NCI-H2081 treated with DMSO at 0.1 percent for 48 hours (cell line): ENCODE measurements at places on chromosomes 5 and 9.

GRCh38 chr9:101465326-101465915, 29.8 kb upstream of the ALDOB start:
- no peak for DNase-seq

DNA sequence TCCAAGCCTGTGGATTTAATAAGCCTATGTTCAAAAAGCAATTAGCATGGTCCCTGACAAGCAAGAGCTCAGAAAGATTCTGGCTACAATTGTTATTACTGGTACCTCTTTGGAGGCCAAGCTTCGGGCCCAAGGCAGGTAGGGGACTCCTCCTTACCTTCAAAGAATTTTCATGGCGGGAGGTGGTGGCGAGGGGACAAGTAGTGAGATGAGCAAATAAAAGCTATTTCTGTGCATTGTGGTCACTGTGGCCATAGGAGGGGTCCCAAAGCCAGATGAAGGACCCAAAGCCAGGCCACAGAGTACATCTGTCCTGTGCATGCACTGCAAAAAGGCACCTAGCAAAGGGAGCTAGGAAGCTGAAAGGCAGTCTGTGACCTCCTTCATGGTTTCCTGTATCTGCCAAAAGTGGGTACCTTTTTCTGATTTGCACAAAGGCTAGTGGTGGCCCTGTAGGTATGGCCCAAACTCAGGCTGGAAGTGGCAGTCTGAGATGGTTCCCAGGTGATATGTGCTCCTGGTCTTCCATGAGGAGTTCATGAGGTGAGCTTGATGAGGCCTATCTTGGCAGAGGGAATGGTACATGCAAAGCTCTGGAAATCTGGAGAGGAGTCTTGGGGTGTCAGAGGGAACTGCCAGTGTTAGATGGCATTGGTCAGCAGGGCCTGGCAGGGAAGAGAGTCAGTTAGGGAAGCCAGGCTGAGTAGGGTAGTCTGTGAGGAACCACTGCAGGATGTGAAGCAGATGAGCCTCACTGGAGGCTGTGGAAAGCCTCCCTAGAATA, 3.3 kb upstream of the CXXC5 start:
- DNase-seq = no peak

- peak; percentile 47 for DNase-seq
Observed at GRCh38 chr5:144549580-144549979, 378.9 kb downstream of the KCTD16 start.

GRCh38 chr9:102445906-102446305, 549.2 kb upstream of the CYLC2 start:
- no peak for DNase-seq

DNA sequence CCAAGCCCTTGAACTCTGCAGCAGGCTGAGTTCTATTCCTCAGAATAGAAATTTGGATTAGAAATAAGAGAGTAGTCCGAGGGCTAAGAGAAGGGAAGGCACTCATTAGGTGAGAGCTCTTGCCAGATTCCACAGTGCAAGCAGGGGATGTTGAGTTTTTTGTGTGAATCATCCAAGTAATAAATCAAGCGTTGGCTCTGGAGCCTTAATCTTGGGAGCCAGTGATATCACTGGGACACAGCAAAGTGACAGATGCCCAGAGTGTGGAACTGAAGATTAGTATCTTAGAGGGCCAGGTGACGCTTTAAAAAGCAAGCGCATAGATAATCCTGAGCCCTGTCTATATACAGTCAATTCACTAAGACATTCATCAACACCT, 60.3 kb downstream of the FOXD1 start:
- no peak for DNase-seq

- no peak for DNase-seq
Observed at GRCh38 chr5:165928971-165929370, 2362.5 kb upstream of the WWC1 start.

- no peak for DNase-seq
Observed at GRCh38 chr5:143652108-143652700, 159.8 kb upstream of the HMHB1 start.

DNA sequence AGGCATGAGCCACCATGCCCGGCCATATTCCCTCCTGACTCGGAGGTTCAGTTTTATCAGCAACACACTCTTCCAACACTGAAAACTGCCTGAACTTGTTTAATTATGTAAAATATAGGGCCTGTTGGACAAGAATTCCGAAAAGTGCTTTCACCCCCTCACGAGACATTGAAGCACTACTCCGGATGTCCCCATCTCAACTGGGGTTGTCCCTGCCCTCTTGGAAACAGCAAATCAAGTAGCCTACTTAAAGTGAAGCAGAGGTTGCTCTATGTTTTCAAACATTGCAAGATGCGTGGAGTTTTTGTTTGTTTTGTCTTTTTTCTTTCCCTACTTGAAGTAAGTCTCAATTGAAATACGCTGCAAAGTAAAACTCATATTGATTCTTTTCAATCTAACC, 7.6 kb downstream of the PTGER4 start:
- no peak for DNase-seq
